T-helper 9 cell (primary cell): ENCODE measurements at places on chromosomes 1 and 21.

DNA sequence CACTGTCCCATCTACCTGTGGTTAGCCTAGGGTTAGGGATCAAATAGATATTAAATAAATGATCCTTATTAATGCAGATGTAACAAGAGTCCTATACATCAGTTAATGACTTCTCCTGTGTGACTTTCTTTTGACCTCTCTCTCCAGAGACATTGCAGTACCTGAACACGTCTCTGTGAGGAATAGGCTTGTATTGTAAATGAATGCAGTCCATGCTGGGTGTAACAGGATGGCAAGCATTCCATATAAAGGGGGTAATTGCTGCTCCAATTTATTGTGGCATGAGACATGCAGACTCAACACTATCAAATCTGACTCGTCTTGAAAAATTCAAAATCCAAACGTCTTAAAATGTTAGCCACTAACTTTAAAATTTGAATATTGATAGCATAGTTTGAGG is 189.5 kb downstream of the PRDM2 start:
- no peak for DNase-seq

GRCh38 chr1:239896980-239897379 is 194.7 kb upstream of the FMN2 start:
- DNase-seq = no peak

- DNase-seq = no peak
Measured at GRCh38 chr1:8259498-8260290, 58.2 kb upstream of the SLC45A1 start.

DNA sequence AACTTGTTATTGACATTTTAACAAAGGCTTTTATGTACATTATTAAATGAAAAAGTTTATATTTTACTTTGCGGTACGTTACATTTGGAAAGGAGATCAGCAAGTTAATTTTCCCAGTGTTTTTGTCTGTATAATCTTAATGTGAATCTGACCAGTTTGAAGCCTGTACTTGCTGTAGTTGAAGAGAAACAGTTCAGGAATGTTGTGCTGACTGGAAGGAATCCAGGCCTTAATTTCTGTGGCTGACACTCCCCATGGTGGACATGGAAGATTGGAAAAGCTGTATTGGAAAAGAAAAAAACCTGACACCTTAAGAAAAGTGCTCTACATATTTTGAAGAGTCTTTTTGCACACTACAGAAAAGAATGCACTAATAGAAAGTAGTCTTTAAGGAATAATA is 15.5 kb downstream of the LEPR start:
- no peak for DNase-seq

GRCh38 chr1:101174722-101175121 is 62.1 kb upstream of the S1PR1 start:
- DNase-seq = no peak

DNA sequence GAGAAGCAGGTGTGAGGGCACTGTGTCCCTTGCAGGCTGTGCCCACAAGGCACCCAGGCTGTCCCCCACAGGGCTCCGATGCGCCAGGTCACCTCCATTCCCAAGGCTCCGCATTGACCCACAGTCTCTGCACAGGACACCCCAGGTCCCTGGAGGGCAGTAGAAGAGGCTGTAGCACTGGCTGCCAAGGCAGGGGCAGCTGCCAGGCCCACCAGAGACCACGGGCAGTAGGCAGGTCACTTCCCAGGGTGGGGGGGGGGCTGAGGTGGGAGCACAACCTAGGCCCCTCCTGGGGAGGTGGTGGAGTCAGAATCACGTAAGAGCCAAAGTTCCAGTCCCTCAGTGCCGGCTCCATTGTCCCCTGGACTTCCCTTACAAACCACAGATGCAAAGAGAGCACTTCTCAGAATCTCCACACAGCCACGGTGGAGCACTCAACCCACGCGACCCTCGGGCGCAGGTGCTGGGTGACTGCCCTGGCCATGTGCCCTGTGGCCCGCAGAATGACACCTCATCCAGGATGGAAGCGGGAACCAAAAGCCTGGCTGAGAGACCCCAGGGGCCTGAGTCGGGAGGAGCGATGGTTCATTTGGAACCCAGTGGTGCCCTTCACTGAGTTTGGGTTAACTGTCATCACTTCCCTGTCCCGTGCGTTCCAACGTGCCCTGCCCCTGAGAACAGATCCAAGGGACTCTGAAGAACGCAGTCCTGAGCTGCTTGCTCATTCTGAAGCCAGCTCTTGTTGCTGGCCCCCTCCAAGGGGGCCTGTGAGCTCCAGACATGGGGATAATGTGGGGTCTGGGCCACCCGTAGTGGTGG is 69.7 kb upstream of the PDE9A start:
- DNase-seq = no peak

DNA sequence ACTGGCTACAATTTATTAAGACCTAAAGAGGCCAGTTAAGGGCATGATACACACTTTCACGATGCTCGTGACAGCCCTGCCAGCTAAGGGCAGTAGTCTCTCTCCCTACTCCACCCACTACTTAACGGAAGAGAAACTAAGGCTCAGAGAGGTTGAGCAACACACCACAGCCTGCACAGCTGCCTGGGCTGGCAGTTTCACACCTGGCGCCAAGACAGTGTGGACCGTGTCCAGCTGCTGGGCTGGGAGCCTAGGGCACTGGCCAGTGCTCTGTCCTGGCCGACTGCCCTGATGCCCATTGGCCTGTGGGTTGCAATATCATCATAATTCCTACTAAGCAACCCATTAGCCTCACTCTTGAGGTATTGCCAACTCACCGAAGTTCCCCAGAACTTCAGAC is 27.6 kb downstream of the TENT5C start:
- DNase-seq = no peak

DNA sequence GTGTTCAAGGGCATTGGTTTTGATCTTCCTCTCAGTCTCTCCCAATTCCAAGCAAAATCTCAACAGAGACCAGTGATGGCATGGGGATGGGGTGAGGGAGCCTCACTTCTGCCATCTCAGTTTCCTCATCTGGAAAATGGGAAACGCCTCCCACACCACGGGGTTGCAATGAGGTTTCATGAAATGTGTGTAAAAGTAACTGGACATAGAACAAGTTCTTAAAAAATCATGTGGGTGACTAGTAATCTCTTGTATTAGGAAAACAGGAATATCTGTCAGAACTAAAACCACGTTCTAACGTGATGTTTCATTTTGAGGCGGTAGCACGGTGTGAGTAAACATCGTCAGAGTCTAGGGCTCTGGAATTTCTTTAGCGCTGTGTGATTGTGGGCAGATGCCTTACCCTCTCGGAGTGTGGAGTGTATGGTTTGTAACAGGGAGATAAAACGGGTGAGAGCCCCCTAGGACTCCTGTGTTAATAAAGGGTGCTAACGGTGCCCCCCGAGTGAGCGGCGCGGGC is 55.5 kb upstream of the DNAJC6 start:
- no peak for DNase-seq

DNA sequence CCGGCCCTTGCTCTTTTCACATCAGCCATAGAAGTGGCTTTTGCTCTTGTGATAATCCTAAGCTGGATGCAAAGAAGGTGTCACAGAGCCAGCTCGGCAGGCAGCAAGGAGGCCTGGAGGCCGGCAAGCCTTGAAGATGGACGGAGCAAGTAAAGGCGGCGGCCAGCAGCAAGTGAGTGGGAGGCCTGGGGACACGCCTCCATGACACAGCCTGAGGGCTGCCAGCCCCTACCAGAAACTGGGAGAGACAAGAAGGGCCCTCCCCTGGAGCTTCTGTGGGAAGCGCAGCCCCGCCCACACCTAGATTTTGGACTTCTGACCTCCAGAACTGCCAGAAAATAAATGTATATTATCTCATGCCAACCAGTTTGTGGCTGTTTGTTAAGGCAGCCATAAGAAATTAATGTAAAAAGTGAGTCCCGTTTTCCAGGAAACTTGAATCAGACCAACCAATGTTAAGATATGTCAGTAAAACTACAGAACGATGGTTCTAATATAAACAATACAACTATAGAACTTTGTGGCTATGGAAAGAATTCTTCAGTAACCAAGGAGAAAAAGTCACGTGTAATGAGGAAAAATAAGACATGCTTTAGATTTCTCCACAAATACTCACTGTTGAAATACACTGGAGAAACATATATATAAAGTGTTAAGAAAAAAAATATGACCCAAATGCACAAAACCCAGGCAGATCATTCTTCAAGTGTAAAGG is 49.9 kb downstream of the BACE2 start:
- no peak for DNase-seq

GRCh38 chr1:54498383-54499096 is 49.5 kb upstream of the ACOT11 start:
- no peak for DNase-seq

DNA sequence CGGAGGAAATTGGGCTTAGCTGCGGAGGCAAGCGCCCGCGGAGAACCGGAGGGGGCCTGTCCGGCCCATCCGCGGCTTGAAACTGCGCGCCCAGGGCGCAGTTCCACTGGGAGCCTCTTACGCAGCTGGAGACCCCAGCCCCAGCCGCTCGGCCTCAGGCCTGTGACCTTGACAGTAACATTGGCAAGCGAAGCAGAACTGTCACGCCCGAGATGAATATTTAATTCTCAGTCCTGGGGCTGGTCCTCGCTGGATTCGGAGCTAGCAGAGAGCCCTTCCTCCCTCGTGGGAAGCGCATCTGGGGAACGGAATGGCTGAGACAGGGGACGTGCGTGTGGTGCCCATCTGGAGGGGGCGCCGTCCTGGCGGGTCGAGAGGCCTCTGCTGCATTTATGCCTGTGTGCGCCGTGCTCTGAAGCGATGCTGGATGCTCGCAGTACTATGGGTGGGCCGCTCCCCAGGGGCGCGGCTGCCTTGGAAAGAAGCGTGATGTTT is 928 bp downstream of the SLC6A17 start:
- no peak for DNase-seq

GRCh38 chr1:15137809-15138208 is 15.7 kb upstream of the TMEM51 start:
- DNase-seq = no peak

DNA sequence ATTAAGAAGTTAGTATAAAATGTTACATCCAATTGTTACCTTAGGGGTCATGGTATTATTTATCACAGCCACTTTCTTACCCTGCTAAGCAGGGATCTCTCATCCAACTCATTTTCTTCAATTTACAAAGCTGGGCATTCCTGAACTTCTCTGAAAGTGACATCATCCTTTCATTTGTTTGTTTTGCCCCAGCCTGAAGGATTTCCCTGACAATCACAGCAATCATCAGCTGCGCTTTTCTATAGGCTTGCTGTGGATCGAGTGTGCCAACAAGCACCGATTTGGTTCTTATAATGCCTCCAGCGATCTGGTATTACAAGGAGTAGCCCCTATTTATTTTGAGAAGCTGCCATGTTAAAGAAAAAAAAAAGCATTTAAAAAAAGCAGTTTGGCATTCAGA is 240.2 kb downstream of the USH2A start:
- DNase-seq = no peak

- DNase-seq = no peak
Measured at GRCh38 chr1:119475866-119476439, 31.1 kb upstream of the HSD3B1 start.

GRCh38 chr1:238457610-238458009 is 566.9 kb upstream of the ZP4 start:
- no peak for DNase-seq

DNA sequence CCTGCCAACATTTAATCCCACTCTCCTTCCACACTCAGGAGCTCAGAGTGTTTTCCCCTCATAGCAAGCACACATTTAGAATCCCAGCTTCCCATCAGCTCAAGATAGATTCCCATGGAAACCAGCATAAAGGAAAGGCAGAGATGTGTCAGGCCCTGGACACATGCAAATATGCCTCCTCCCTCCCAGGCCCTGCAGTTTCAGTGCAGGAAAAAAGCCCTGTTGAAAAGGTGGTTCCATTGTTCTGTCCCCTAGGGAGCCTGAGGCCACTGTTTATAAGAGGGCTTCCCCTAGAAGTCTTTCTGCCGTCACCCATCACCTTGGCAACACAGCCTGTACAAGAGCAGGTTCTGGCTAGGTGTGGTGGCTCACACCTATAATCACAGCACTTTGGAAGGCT is 3.6 kb downstream of the CACNA1S start:
- no peak for DNase-seq

GRCh38 chr1:51472359-51472758 is 46.7 kb downstream of the EPS15 start:
- no peak for DNase-seq

DNA sequence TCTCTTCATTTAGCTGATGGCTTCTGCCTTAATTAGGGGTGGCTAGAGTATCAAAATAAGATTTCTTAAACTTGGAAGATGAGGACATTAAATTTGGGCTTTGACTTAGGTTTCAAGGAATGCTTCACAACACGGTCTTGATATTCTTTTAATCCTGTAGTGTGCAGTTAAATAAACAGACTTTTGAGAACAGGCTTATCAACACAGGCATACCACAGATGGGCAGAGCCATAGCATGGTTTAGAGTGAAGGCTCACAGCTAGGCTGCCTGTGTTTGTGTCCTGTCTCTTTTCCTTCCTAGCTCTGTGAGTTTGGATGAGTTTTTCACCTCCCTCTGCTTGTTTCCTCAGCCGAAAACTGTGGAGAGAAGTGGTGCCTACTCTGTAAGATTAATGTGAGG is 102.3 kb upstream of the IPO9 start:
- no peak for DNase-seq

DNA sequence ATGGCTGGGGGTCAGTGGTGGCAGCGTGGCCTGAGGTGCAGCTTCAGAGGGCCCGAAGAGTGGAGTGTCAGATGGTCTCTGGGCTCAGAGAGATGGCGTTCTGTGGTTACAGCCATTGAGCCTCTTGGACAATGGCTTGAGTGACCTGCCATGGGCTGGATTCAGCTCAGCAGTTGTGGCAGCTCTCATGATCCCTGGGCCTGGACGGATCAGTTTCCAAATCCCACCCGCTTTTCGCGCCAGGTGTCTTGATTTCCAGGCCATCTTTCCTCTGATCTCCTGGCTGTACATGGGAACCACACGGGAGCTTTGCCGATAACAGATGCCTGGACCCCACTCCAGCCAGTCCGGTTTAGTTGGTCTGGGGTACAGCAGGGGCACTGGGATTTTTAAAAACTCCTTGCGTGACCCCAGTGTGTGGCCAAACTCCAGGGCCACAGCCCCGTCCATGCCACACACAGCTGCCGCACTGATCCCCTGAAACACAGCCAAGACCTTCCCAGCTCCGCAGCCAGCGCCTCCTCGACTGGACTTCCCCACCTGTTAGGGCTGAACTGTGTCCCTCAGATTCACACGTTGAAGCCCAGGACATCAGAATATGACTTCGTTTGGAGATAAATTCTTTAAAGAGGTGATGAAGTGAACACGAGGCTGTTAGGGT is 67.9 kb downstream of the ATP5PO start:
- DNase-seq = no peak

DNA sequence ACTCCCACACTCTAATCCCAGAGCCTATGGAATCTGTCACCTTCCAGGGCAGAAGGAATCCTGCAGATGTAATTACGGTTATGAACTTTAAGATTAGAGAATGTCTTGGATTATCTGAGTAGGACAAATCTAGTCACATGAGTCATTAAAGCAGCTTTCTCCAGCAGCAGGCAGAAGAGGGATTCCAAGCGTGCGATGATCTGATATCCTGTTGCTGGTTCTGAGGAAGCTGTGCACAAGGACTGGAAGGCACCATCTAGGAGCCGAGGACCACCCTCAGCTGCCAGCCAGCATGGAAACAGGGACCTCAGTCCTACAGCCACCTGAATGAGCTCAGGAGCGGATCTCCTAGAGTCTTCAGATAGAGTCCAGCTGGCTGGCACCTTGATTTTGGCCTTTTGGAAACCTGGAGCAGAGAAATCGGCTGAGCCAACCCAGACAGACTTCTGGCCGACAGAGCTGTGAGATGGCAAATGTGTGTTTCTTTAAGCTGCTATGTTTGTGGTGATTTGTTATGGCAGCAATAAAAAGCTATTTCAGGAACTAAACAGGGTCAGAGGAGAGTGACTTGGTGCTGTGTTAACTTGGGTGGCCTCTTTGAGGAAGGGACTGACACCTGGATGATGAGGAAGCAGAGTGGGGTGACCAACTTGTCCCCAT is 34.5 kb downstream of the LRRN2 start:
- DNase-seq = no peak
